Glomerular endothelial cell (primary cell): ENCODE measurements at places on chromosomes 3 and 15. TPM values are rescaled to one million over a fixed set of nuclear protein-coding genes. Genes with fewer than 3 reads are reported as not detected.

Gene APH1B
- total RNA-seq = 17.8 and 19.5 TPM in 2 replicates

Gene LYZL4
- total RNA-seq = not detected in 2 replicates

DNA sequence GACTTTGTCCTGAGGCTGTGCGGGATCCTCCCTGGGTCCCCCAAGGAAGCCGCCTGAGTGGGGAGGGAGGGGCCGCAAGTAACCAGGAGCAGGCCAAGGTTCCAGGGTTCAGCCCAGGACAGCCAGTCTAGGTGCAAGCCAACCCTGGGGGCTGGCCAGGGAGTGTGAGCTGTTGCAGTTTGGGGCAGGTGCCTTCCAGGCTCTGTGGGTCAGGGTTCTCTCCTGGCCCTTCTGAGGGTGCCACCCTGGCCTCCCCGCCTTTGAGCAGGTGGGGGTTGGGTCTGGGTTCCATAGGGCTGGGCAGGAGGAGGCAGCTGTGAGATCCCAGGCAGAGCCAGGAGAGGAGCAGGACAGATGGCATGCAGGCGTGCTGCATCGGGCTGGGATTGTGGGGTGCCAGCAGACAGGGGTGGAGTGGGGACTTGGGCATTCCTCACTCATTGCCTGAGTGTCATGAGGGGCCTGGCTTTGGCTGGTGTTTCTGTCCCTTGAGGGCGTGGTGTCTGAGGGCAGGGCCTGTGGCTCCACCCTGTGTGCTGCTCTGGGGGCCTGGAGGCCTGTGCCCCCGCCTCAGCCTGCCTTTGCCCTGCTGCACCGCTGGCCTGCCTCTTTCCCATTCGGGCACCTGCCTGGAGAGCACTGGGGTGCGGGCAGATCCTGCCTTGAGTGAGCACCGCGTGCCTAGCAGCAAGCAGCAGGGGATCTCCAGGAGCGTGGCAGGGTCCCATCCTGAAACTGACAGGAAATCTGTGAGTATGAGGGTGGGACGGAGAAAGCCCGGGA is 18.4 kb downstream of the KLF13 start:
- DNase-seq = no peak

- DNase-seq = no peak
Measured at GRCh38 chr15:60682615-60683014, 203.7 kb upstream of the ICE2 start.

DNA sequence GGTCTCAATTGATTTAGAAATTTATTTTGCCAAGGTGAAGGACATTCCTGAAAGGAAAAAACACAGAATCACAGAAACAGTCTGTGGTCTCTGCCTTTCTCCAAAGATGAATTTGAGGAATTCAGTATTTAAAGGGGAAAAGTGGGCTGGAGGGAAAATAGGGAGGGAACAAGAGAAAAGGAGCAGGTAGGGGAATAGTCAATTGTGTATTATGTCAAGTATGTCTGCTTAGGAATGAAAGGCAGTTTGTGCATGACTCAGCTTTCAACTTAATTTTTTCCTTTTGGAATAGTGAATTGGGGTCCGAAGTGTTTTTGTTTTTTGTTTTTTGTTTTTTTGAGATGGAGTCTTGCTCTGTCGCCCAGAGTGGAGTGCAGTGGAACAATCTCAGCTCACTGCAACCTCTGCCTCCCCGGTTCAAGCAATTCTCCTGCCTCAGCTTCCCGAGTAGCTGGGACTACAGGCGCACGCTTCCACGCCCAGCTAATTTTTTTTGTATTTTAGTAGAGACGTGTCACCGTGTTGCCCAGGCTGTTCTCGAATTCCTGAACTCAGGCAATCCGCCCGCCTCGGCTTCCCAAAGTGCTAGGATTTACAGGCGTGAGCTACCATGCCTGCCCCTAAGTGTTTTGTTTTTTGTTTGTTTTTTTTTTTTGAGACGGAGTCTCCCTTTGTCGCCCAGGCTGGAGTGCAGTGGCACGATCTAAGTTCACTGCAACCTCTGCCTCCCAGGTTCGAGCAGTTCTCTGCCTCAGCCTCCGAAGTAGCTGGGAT is 74.1 kb upstream of the MAP4 start:
- no peak for DNase-seq

DNA sequence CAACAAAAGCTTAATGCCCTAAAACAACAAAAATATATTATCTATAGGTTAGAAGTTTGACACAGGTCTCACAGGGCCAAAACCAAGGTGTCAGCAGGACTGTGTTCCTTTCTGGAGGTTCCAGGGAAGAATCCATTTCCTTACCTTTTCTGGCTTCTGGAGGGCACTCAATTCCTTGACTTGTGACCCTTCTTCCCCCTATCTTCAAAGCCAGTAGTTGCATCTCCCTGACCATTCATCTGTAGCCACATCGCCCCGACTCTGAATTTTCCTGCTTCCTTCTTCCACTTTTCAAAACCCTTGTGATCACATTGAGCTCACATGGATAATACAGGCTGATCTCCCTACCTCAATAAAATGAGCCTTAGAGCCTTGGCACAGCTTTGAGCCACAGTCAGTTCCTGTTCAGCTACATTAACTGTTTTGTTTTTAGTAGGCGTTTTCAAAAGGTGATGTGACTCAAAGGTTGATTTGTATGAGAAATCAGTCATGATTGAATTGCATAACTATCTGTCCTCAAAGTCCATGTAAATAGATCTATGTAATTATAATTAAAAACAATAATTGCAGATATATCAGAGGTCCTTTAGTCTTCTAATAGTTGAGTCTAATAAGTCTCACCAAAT is 12.4 kb downstream of the PFN2 start:
- no peak for DNase-seq

DNA sequence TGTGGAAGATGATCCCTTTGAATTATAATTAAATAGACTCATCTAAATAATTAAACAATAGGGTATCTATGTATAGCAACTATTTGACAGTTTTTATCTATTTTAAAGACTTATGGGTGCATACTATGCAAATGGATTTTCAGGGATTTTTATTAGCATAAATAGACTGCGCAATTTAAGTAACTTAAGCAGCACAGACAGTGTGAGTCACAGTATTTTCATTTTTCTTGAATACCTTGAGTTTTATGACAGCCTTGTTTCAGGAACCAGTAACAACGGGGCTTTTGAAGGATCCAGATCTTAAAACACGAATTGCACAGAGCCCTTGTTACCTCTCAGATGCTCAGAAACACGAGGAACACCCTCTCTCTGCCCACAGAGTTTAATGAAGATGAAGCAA is 175.5 kb upstream of the CD96 start:
- DNase-seq = no peak

DNA sequence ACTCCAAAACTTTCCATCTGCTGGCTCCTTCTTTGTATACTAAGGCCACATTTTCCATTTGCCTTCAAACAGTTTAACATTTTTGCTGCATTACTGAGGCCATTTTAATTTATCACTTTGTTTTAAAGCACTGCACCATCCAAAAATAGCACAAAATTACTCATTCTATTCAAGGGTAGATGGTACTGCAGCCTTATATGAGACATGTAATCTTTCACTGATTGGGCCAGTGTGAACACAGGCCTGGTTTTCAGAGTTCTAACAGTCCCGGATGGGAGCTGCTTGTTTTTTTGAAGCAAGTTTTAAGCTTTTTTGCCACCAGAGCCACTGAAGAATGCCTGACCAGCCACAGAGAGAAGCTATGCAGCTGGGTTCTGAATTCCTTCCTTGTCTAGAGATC is 172.3 kb upstream of the TSC22D2 start:
- DNase-seq = no peak

DNA sequence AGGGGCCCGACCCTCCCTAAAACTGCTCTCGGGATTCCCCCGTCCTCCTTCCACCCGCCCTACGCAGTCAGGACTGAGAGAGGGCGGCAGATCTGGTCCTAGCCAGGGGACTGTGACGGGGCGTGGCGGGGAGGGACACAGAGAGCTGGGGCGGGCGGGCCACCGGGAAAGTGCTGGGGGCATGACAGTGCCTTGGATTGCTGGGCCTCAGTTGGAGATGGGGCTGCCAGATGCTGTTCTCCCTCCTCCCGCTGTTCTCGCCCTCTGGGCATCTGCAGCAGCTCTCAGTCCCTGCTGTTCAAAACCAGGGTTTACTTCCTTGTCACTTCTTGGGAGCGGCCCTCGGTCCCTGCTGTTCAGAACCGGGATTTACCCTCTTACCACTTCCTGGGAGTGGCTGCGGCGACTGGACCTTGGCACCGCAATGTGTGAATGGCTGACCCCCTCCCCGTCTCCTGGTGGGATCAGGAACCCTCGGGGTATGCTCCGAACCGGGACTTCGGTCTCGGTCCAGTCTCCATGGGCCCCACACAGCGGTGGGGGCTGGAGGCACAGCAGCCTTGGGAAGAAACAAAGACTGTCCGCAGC is 1.8 kb upstream of the RPP25 start:
- DNase-seq = no peak

DNA sequence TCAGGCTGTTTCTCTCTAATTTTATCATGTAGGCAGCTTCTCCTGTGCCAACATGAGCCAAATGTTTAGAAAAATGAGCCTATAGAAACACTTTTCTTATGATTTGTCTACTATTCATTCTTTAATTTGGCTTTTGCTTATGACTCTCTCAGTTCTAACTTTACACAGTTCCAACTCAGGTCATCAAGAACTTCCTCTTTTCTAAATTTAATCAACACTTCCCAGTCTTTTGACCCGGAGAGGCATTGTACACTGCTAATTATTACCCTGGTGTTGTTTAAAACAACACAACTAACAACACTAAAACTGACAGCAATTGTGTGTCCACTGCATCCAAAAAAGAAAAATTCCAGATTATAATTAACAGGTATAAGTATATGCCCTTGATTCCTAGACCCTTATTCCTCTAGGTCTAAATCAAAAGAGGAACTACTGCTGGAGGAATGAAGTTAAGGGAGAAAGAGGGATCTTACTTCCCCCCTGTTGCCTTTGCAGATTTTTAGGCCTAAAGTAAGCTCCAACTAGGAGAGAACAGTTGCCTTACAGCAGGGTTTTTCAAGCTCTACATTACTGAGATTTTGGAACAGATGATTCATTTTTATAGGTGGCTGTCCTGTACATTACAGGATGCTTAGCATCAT is 332.2 kb upstream of the GOLIM4 start:
- no peak for DNase-seq

Gene GPR160
- 6.9 and 7.9 TPM in 2 replicates for total RNA-seq

Gene STAC
- 6.3 and 7.4 TPM in 2 replicates for total RNA-seq

DNA sequence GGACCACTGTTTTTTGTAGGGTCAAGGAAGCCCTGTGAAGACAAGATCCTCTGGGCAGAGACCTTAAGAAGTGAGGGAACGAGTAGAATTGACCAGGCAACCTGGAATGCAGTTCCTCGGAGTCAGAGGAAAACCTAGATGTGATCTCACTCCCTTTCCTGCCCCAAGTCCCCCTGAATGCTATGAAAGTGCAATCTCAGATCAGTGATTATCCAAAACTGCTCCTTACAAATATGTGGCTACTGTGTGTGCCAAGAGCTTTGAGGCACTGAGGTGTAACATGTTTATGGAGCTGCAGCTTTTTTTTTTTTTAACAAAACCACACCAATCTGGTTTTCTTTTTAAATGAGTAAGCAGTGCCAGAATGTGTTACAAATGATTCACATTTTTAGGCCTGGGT is 35.8 kb downstream of the THSD4 start:
- no peak for DNase-seq

GRCh38 chr3:177789500-177789899 is 592.2 kb upstream of the TBL1XR1 start:
- no peak for DNase-seq

- DNase-seq = no peak
Measured at GRCh38 chr3:129085818-129086217, 25.2 kb downstream of the GP9 start.

GRCh38 chr3:38707730-38708129 is 58.2 kb upstream of the SCN5A start:
- DNase-seq = no peak

DNA sequence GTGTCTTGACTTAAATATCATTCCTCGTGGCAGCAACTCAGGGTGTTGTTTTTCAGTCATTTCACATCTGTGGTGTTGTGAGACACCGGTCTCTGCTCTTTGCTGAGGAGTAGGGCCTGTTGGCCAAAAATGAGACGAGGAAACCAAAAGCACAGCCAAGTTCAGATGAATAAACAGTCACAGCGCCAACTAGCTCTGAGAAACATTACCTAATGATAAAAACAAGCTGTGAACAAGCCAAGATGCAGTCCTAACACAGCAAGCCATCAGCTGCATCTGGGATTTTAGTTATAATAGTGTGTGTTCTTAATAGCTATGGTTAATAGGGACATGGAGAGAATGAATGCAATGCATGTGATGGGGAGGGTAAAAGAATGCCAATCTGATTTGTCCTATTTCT is 843.4 kb upstream of the DPPA4 start:
- DNase-seq = no peak

- no peak for DNase-seq
Measured at GRCh38 chr15:75923756-75924155, 20.1 kb downstream of the FBXO22 start.

Gene SPCS1
- 156 and 169 TPM in 2 replicates for total RNA-seq

- DNase-seq = no peak
Measured at GRCh38 chr15:49982584-49982983, 136.4 kb downstream of the ATP8B4 start.

Gene SERPINI1
- 1.5 and 4.4 TPM in 2 replicates for total RNA-seq

GRCh38 chr15:25727867-25728600 is 135.1 kb downstream of the ATP10A start:
- no peak for DNase-seq

Gene OSBPL10
- 66.9 and 80.4 TPM in 2 replicates for total RNA-seq

DNA sequence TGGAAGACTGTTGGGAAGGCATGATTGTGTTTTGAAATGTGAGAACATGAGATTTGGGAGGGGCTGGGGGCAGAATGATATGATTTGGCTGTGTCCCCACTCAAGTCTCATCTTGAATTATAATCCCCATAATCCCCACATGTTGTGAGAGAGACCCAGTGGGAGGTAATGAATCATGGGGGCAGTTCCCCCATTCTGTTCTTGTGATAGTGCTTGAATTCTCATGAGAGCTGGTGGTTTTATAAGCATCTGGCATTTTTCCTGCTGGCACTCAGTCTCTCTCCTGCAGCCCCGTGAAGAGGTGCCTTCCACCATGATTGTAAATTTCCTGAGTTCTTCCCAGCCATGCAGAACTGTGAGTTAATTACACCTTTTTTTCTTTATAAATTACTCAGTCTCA is 430.5 kb downstream of the OTOL1 start:
- DNase-seq = no peak
